AG08395 (cell line): ENCODE measurements at places on chromosomes 16 and 17.
A peak's percentile ranks its signal among the peaks of the same experiment; 100 is the strongest.

- DNase-seq, result peak; percentile 78
These were observed 25.9 kb upstream of the SMURF2 start for GRCh38 chr17:64687961-64688360.

- no peak for DNase-seq
These were observed 229.6 kb downstream of the ZFHX3 start for GRCh38 chr16:72818236-72818845.

DNA sequence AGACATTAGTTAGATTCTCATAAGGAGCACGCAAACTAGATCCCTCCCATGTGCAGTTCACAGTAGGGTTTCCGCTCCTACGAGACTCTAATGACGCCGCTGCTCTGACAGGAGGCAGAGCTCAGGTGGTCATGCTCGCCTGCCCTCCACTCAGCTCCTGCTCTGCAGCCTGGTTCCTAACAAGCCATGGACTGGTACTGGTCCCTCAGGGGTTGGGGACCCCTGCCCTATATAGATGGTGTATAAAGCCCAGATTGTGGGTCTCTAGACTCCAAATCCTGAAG lies 52.1 kb upstream of the LYRM9 start:
- no peak for DNase-seq

DNA sequence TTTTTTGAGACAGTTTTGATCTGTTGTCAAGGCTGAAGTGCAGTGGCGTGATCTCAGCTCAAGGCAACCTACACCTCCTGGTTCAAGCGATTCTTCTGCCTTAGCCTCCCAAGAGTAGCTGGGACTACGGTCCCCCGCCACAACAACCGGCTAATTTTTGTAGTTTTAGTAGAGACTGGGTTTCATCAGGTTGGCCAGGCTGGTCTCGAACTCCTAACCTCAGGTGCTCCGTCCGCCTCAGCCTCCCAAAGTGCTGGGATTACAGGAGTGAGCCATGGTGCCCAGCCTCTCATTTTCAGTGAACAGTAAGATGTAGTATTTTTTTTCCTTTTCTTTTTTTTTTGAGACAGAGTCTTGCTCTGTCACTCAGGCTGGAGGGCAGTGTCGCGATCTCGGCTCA lies 7.8 kb downstream of the SUMO2 start:
- no peak for DNase-seq

DNA sequence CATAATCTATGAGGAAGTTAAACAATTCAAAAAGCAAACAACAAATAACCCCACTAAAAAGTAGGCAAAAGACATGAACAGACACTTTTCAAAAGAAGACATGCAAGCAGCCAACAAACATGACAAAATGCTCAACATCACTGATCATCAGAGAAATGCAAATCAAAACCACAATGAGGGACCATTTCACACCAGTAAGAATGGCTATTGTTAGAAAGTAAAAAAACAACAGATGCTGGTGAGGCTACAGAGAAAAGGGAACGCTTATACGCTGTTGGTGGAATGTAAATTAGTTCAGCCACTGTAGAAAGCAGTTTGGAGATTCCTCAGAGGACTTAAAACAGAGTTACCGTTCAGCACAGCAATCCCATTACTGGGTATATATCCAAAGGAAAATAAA lies 24.4 kb downstream of the TNFRSF13B start:
- no peak for DNase-seq

GRCh38 chr17:13947499-13947898 lies 121.8 kb upstream of the COX10 start:
- DNase-seq, result no peak

DNA sequence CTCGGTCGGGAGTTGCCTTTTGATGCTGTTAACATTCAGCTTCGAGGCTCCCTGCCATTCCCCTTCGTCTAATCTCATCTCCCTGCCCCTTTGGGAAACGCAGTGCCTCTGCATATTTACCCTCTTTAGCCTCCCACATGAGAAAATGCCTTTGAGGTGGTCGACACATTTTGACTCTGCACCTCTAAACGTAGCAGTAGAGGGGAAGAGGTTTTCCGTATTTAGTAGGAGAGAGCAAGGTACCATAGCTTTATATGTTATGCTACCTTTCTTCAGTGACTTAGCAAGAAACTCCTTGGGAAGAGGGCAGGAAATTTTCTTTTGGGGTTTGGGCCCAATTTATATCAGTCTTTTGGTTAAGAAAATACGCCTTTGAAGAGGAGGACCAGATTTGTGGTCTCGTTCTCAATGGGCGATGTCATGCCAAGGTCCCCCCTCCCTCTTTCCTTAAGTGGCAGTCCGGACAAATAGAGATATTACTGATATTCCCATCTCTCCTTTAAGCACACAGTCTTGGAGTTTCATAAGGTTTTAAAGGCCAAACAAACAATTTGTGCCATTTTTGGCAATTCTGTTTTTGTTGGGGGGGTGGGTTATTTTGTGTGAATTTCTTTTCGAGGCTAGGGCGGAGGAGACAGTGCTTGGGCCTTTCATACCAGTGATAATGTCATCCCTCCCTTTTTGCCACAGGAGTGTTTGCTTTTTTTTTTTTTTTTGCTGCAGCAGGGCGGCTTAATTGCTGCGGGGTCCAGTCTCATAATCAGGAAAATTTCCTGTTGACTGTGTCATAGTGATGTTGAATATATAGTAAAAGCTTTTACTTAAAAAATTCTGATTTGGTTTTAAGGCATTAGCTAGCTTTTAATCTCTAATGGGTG lies 1.5 kb downstream of the PAFAH1B1 start:
- no peak for DNase-seq

GRCh38 chr17:50768346-50768761 lies 1.0 kb upstream of the ANKRD40CL start:
- no peak for DNase-seq

DNA sequence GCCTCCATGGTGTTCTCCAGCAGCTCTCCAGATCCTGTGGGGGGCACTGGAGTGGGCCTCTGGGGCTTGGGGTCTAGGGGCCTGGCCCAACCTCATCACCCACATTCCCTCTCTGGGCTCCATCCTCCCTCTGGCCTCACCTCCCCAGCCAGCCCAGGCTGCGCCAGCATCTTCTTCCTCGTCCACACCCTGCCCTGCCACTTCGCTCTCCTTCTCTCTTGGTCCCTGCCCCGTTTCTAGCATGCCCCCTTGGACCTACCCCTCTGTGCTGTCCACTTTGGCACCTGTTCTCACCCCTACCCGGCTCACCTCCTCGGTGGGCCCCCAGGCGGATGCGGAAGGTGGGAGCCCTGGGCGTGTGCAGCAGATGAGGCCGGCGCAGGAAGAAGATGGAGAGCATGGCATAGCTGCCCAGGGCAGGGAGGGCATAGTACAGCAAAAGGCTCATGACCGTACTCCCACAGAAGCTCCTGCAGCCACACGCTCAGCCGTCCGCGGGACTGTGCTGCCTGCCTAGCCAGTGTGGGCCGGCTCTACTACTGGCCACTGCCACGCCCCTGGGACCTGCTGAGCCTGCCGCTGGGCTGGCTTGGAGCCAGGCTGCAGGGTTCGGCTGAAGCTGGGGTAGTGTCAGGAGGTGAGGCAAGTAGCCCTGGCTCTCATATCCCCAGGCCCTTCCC lies at the start of gene GDPD3:
Gene GDPD3, minus strand, starts transcription at position 507 of the 680 bp plus-strand sequence. Its CDS starts 59 bp downstream, at position 448.
- DNase-seq, result peak; percentile 9

DNA sequence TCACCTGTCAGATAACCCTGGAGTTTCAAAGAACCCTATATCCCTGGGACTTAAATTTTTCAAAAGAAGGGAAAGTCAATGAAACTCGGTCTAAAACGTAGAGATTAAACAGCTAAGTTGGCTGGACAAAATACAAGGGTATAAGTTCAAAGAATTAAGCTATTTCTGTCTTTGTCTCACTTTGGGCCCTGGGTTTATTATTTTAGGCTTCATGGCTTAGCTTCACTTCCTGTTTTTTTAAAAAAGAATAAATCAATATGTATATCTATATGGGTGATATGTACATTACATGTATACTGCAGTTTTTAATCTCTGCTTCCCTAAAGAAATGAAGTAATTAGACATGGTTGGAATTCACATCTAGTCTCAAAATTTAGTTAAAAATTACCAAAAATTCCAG lies 132.3 kb downstream of the TRIM37 start:
- DNase-seq, result no peak
